ENCODE measurements at places on chromosomes 3 and 15.

GRCh38 chr3:100045696-100046095 is 68.6 kb downstream of the FILIP1L start:
- DNase-seq = peak; percentile 45

- DNase-seq = no peak
Measured at GRCh38 chr15:60982249-60982910, 246.7 kb downstream of the RORA start.

DNA sequence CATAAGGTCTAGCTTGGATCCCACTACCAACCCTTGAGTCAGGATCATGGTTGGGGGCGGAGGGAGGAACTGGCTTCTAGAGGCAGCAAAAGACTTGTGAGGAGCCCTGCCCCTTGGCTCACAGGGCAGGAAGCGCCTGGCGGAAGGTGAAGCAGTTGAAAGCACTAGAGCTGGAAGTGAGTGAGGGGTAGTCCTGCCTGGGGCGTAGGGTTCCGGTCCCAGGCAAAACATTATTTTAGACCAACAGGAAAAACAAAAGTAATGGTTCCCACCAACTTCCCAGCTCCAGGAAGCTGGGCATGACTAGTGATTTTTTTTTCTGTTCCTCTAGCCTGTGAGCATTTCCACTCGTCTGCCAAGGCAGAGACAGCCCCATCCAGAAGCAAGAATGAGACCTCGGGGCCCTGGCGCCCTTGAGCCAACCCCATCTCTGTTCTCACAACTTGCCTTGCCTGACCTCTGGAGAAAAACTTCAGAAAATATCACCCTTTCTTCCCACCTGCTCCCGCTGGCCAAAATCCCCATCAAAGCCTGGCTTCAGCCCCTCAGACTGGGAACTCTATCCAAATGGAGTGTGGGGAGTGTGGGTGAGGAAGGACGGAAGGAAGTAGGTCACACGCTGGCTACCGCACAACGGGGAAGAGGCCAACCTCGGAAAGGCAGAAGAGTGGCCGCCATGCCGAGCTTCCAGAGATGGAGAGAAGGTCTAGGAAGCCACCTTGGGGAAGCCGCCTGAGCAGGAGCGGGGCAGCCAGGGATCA is 57.5 kb downstream of the RBPMS2 start:
- DNase-seq = no peak

GRCh38 chr15:85609492-85609891 is 185.2 kb downstream of the KLHL25 start:
- no peak for DNase-seq

DNA sequence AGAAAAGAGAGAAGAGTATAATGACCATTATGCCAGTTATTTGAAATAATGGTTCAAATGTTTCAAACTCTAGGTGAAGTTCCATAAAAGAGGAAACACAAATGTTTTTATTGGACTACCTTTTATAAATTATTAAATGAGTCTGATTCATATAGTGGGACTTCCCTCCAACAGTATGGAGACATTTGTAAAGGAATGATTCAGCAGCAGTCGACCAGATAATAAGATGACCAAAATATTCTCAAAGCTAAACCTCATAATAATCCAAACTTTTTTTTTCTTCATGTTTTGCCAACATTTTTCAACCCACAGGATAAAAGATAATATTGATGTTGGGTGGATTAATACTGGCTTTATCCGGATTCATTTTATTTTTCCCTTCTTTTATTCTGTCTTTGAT is 18.8 kb downstream of the TIPARP start:
- DNase-seq = no peak

- peak; percentile 7 for DNase-seq
Measured at GRCh38 chr3:140910860-140911259, 30.8 kb upstream of the SLC25A36 start.

DNA sequence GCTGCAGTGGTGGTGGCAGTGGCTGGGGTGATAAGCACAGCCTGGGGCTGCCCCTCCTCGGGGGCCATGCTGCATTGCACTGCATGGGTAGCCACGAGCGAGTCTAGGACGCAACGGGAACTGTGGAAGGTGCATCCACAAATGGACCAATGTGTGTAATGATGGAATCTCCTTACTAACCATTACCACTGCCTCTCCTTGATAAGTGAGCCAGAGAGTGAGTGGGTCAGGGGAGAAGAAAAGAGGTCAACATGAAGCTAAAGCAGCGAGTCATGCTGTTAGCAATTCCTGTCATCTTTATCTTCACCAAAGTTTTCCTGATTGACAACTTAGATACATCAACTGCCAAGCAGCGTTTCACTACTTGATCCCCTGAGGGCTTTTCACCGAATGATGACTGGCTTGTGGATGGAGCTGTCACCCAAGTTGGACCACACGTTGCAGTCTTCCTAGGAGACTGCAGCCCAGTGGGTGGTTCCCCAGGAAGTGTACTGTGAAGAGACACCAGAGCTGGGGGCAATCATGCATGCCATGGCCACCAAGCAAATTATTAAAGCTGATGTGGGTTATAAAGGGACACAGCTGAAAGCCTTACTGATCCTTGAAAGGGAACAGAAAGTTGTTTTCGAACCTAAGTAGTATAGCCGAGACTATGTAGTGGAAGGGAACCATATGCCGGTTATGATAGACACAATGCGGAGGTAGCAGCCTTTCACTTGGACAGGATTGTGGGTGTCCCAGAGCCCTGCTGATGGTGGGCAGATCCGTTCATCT is 20.6 kb downstream of the SAMD7 start:
- no peak for DNase-seq

DNA sequence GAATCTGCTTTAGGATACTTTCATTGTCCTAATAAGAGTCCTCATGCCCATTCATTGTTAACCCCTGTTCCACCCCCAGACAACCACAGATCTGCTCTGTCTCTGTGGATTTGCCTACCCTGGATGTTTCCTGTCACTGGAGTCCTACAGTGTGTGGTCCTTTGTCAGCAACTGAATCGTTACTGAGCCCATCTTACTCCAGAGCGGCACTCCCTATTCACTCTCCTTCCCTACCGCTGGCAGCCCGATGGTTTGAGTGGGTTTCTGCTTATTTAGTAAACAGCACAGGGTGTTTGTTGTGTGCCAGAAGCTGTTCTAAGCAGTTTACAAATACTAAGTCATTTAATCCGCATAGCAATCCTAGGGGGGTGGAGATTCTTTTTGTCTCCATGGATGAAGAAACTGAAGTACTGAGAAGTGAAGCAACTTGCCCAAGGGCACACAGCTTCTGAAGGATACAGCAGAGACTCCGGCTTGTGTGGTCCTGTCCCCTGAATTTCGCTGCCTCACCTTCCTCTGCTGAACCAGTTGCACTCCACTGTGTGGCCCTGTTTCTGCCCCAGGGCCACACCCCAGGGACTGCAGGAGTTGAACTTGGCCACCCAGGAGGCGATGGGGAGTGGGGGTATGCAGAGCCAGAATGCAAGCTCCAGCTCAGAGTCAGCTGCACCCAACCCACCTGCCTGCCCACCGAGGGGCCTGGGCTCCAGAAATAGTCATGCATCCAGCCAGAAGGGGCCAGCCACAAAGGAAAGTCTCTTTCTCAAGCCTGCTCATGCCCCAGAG is 56.5 kb upstream of the SLC6A1 start:
- DNase-seq = no peak

GRCh38 chr15:101210058-101210457 is 41.8 kb downstream of the CHSY1 start:
- no peak for DNase-seq

DNA sequence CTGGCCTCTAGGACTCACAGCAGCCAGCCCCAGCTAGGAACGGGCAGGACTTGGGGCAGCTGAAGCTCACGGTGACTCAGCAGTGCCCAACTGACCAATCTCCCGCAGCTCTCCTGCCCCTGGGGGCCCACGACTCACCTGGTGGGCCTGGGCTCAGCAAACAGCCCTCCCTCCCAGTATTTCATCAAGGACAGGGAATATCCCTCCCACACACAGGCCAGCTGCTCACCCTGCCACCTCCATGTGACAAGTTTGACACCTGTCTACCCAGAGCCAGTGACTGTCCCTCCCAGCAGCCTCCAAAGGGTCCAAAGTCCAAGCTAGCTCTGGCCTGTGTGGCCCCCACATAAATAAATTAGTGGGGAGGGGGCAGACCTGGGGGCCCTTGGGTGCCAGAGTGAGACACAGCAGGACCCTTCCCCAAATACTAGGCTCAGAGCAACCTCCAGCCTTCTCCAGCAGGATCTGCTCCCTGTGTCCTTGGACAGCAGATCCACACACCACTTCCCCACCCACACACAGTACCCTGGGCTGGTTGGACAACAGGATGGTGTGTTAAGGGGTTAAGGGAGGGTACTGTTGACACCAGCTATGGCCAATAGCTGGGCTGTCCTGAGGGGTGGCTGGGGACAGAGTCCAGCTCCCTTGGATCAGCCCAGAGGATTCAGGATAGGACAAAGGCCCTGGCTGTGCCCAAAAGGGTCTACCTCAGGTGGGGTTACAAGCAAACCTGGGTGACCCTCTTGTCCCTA is 4.3 kb downstream of the GNAT1 start:
- peak; percentile 47 for DNase-seq

GRCh38 chr15:69159805-69160140 is 662 bp upstream of the GLCE start:
- no peak for DNase-seq

GRCh38 chr3:35549690-35550089 is 89.6 kb upstream of the ARPP21 start:
- DNase-seq = no peak

GRCh38 chr3:111926266-111926676 is 52.6 kb upstream of the ABHD10 start:
- no peak for DNase-seq

GRCh38 chr15:78399091-78399490 is 38.9 kb upstream of the IREB2 start:
- no peak for DNase-seq

DNA sequence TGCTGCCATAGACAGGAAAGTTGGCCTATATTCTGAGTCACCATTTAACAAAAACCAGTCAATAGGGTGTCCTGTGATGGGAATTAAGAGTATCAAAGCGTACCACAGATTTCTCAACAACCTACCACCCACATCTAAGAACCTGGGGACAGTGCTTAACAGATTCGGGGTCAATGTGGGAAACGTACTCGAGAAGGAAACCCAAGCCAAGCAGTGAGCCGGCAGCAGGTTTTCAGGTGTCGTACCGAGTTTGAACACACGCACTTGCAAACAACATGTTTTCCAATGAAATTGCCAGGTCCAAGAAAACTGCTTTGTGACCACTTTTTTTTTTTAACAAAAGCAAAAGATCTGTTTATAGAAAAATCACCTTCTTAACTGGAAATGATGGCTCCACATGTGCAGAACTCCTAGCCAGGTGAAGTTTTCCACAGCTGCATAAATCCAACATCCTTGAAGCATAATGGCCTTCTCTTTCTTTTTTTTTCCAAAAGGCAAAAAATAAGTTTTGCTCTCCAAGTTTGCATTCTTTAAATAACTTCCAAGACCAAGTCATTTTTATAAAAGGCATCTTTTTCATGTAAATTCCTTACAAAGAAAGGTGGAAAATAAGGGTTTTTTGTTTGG is 45.7 kb downstream of the ADAMTS17 start:
- no peak for DNase-seq

- DNase-seq = no peak
Measured at GRCh38 chr15:70627734-70628548, 135.4 kb downstream of the UACA start.

DNA sequence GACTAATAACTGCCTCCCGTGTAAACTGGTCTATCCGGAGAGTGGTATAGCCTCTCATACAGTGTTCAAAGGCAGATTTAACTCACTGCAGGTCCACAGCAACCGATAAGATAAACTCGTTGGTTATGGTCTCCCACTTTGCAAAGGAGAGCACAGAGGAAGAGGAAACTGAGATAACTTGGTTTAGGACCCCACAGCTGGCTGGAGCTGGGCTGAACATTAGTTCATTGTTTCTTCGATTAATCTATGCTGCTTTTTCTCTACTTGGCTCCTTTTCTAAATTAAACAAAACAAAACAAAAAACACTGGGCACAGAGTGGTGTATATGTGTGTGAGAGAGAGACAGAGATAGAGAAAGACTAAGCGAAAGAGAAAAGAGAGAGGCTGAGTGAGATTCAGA is 5.0 kb upstream of the DLG1 start:
- no peak for DNase-seq

- no peak for DNase-seq
Measured at GRCh38 chr3:42451546-42452230, 41.3 kb upstream of the LYZL4 start.

DNA sequence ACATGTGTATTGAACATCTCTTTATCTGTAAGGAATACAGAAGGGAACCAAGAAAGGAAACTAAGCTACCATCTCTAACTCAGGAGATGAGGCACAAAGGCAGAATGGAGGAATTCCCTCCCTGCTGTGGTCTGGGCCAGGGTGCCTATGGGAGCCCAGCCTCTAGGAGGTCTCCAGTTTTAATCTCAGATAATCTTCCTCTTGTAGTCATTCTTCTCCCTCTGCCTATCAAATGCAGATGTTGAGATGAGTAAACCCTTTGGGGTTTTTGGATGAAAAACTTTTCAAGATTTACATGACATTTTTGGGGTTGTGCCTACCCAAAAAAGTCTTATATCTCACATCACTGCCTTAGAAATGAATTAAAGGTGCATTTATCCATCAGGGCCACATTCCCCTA is 23.3 kb downstream of the SCG5 start:
- DNase-seq = no peak

- no peak for DNase-seq
Measured at GRCh38 chr3:183266454-183266853, 13.4 kb downstream of the B3GNT5 start.

DNA sequence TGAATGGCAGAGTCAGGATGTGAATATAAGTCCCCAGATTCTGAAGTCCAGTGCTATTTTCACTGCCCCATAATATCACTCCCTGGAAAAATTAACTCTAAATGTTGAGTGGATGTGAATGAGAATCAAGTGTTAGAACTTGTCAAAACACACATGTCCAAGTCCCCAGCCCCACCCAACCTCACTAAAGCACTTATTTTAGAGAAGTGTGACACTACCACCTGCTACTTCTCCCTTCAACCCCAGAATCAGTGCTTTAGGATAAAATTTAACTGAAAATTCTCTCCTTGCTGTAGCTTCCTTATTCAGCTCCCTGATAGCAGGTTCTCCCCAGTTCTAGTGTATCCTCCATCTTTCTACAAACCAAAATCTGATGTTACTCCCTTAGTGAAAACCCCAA is 35.8 kb downstream of the HERC1 start:
- DNase-seq = no peak

DNA sequence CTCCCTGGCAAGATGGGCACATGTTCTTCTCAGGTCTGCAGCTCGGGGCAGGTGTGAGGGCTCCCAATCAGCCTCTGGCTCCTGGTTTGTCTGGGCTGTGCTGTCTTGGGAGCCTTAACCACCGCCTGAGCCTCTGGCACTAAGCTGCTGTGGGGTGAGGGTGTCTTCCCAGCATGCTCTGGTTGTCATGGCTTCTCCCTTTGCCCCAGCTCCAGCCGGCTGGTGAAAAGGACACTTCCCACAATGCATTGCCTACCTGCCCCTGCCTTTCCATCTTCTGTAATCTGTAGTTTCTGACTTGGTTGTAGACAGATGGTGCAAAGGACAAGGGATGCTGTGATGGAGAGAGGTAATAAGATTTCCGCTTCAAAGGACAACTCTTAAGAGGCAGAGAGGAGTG is 295.3 kb downstream of the TLE3 start:
- no peak for DNase-seq

- no peak for DNase-seq
Measured at GRCh38 chr15:92355307-92355706, 38.4 kb upstream of the ST8SIA2 start.

- DNase-seq = no peak
Measured at GRCh38 chr3:177473184-177473583, 275.9 kb upstream of the TBL1XR1 start.

Measured in SHP77 (cell line).